ENCODE measurements at places on chromosomes 3 and 15.

GRCh38 chr3:129313415-129313664 is 34.7 kb downstream of the HMCES start:
- H3K27me3 ChIP-seq, result no peaks in the 10 kb centered on the region
- no peak overlapping the region for H3K27ac ChIP-seq
- peaks cover 23% of the 10 kb centered on the region for H3K4me1 ChIP-seq
- no peaks in the 10 kb centered on the region for H3K36me3 ChIP-seq

DNA sequence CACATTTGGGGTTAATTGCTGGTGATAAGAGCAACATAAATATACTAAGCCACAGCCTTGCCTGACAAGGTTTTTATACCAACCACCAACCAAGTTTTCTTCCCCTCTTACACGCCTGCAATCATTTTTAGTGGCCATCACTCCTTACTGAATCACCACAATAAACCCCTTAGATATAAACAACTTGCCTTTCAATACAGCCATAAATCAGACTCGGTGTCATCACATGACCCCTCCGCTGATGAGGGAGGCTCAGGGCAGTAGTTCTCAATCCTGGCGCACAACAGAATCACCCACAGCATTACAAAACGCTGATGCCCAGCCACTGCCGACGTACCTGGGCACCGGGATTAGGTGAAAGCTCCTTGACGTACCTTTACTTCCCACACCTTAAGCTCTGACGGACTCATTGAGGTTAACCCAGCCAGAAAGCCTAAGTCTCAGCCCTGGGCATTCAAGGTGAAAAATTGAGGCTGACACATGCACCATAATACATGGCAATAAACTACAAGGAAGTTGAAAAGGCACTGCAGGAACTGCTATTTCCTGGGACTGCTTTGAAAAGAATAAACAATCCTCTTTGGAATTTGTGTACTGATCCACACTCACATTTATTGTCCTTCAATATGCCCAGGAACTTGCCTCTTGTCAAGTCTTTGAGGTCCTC is 17.1 kb downstream of the ADCY5 start:
- no peak overlapping the region for H3K27ac ChIP-seq
- peaks cover 4% of the 10 kb centered on the region for H3K27me3 ChIP-seq
- no peaks in the 10 kb centered on the region for H3K4me1 ChIP-seq
- DNase-seq, result no peak

DNA sequence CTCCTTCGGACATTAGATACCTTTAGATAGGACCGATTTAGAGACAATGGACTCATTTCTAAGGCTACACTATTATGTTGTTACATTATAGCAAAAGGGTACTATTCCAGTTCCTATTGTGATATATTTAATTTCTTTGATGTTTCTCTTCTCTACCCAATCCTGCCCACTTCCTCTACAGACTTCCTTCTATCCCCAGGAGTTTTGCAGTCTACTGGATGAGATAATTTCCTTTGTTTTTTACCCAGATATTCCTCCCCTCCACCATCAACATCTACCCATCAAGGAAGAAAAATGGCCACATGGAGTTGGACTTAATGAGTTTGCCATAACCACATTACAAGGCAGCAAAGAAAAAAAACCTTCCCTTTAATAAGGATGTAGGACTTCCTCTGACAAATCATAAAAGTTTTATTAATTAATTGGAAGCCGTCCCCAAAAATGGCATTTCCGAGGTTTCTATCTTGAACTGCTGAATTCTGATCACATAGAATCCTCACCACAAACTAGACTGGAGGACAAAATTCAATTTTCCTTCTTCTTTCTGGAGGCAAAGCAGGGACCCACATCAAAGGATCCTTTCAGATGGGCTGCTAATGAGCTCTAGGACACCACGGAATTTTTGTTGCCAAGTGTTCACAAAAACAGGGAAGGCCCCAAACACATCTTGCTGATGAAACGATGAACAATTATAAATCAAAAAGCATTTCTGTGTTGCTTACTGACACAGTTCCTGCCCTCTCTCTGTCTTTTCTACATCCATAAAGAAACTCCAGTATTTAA is 33.4 kb downstream of the FRMD4B start:
- no peak overlapping the region for H3K4me3 ChIP-seq
- no peaks in the 10 kb centered on the region for H3K27me3 ChIP-seq
- H3K4me1 ChIP-seq, result peaks cover 11% of the 10 kb centered on the region
- no peaks in the 10 kb centered on the region for H3K36me3 ChIP-seq
- H3K27ac ChIP-seq, result no peak overlapping the region
- DNase-seq, result no peak

DNA sequence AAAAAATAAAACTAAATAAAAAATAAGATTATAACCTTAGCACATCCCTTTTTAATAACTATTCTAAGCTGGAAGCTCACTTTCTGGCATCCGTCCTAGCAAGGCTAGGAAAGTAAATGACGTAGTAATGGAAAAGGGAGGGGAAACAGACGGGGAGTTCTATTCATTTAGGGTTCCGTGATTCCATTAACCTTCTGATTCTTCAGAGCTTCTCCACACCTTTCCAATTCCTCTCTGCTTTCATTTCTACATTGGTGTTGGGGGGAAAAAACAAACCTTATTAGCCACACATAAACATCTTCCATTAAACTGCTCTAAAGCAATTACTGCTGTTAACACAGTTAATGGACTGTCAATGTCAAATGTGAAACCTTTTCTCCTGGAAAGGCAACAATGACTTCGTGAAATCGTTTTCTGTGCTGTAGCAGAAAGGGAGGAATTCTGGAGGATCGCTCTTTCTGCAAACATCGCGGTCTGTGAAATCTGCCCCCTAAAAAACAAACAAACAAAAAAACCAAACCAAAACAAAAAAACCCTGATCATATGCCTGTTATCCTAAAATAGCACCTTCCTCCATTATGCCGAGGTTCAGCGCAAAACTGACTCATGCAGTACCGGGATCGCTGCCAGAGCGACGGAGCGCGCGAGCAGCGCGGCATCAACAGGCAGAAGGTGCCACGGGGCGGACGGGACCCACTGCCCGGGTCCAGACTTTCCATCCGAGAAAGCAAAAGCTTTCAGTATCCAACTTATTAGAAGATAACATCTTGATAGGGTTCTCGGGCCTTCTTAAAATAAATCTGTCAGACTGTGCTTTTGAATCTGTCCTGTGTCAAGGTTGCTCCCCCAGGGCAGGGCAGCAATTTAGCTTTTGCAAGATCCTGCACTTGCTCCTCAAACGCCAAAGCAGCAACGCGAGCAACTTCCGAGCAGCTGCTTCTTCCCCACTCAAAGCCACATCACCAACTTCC is 156.2 kb downstream of the FGF12 start:
- peak; percentile 4 for DNase-seq
- H3K27ac ChIP-seq, result no peak overlapping the region
- peaks cover 14% of the 10 kb centered on the region for H3K27me3 ChIP-seq
- H3K36me3 ChIP-seq, result no peaks in the 10 kb centered on the region
- H3K4me1 ChIP-seq, result peaks cover 9% of the 10 kb centered on the region
- no peak overlapping the region for H3K4me3 ChIP-seq

DNA sequence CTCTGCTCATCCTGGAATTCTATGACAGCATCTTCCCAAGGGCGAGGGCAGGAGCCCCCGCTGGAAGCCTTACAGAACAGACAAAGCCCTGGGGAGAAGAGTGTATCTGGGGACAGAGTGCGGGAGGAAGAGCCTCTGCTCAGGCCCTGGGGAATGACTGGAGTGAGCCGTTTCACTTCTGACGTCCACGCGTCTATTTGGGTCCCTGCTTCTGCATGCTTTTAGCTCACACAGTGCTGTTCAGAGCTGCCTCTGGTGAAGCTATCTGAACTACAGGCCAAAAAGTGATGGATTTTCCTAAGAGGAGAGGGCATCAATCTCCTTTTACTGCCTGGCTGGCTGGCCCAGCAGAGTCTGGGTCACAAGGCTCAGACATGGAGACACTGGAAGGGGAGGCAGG is 311.8 kb downstream of the NTRK3 start:
- no peak overlapping the region for H3K27ac ChIP-seq
- no peaks in the 10 kb centered on the region for H3K27me3 ChIP-seq
- H3K36me3 ChIP-seq, result no peaks in the 10 kb centered on the region
- no peak for DNase-seq
- H3K4me3 ChIP-seq, result no peak overlapping the region

Data from B cell (primary cell).